ENCODE measurements at places on chromosomes 7 and 10.

DNA sequence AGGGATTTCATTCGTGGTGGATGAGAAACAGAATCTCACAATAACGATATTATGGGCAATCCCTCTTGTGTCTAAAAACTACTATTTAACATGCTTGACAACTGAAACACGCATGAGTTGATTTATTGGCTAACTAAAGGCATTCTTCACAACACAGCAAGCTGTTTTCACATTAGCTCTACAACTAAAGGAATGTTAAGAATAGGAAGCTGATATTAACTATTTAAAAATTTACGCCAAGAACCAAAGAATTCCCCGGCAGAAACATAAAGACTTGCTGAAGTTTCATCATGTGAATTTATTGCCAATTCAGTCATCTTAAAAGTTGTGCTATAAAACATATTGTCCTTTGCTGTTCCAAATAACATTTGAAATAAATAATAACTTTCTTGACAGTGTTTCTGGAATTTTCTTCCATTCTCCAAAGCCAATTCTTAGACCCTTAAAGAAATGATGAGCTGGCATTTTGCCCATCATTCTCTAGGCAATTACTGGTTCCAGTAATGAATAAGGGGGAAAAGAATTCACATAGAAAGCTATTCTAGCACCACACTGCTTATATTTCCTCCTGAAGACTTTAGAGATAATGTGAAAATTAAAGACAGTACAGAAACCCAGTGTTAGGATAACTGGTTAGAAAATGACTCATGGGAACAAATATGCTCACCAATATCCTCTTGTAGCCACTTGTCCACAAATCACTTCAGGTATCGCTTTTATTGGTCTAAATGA lies 233.1 kb downstream of the PARD3 start:
- no peak for DNase-seq

GRCh38 chr10:93715345-93715744 lies 13.0 kb upstream of the FRA10AC1 start:
- DNase-seq = no peak

DNA sequence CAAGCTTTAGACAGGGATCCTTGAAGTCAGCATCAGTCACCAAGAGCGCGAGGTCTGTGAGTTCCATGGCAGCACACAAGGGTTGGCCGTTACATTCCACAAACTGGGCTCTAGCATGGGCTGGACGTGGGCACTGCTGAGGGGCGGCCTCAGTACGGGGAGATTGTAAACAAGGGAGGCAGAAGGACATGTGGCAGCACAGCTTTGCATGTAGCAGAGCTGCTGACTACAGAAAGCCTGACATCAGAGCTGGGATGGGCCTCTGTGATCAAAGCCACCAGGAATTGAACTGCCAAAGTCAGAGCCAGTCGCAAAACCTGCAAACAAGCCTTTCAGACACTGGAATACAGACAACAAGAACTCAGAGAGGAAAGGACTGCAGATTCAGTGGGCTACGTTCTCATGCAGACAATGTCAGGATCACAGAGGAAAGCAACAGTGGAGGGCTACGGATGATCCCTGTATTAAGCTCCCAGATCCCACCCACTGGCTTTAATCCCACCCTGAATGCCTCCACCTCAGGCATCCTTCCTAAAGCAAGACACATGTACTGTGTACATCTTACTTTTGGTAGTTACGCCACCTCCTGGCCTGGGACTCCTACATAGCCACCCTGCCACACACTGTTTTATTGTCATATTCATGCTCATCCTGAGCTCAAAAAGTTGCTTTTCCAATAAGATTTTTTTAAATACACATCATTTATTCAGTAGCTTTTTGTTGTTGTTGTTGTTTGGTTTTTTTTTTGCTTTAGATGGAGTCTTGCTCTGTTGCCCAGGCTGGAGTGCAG lies 291.1 kb upstream of the IMMP2L start:
- DNase-seq = no peak

GRCh38 chr7:108181073-108181985 lies 51.2 kb upstream of the LAMB4 start:
- DNase-seq = peak; percentile 30

- no peak for DNase-seq
Observed at GRCh38 chr7:47543714-47544113, 38.2 kb downstream of the TNS3 start.

- no peak for DNase-seq
Observed at GRCh38 chr7:111783854-111784253, 221.6 kb upstream of the IMMP2L start.

DNA sequence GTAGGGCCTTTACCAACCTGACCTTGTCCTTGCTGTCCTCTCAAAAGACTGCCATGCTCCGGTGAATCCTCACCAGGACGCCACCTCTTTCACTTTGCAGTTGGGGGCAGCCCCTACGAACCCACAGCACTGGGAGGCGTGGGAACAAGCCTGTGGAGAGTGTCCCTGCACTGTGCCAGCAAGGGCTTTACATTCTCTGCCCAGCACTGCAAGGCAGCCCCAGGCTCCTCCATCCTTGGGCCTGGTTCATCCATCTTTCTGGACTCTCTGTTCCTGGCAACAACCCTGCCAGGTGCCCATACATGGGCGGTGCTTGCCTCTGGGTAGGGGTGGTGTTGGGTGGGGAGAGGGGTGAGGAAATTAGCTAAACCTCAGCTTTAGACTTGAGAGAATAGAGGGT lies 1.4 kb downstream of the CHAT start:
- DNase-seq = no peak

DNA sequence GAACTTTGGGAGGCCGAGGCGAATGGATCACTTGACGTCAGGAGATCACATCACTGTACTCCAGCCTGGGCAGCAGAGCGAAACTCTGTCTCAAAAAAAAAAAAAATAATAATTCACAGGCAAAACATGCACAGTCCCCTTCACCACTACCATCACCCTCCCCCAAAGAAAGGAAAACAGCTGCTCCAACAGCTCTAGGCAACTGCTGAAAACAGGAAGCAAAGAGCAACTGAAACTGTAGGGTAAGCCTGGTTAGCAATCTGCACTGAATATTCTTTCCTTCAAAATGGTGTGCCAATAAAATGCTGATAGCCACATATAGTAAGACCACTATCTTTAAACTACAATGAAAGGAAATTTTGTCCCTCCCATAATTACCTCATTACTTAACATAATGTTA lies 11.8 kb downstream of the NT5C2 start:
- no peak for DNase-seq

GRCh38 chr7:116527521-116527920 lies 2.7 kb downstream of the CAV1 start:
- DNase-seq = no peak

DNA sequence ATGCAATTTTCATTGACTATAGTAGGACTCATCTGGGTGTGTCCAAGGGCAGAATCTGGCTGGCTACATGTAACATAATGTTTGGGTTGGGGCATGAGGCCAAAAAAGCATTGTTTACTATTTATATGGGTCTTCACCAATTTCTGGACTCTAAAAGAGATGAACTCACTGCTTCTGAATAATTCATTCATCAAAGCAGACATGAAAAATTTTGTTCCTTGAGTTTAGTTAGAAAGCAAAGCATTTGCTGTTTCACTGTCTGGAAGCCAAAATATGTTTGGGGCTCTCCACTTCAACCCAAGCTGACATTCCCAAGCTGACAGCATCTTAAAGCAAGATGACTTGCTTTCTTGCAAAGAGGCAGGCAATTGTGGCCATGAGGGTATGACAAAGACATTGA lies 670.6 kb downstream of the SUGCT start:
- DNase-seq = no peak

DNA sequence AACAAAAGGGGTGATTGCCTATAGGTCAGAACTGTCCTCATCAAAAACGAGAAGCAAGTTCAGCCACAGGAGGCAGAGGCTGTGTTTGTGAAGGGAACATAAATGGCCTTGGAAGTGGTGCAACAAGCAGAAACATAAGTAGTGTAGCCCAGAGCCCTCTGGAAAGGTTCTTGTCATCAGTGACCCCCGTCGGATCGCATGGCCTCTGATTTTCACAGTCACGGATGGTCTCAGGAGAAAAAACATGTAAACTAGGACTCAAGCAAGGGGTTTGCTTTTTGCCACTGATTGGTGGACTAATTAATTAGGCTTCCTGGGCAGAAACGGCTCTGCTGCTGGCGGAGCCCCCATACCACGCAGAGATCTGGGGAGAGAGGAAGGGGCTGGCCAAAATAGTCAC lies 496.5 kb upstream of the MKI67 start:
- no peak for DNase-seq

GRCh38 chr10:117885206-117885829 lies 161.4 kb downstream of the RAB11FIP2 start:
- DNase-seq = no peak

Measured in AG09319 (cell line).